RPMI7951 (cell line): ENCODE measurements at places on chromosomes 12 and 14. TPM values are rescaled to one million over a fixed set of nuclear protein-coding genes. Genes with fewer than 3 reads are reported as not detected.

GRCh38 chr12:18323159-18323558 is 61.8 kb downstream of the PIK3C2G start:
- DNase-seq = peak; percentile 5

- DNase-seq = no peak
Observed at GRCh38 chr12:19885093-19885812, 446.0 kb downstream of the AEBP2 start.

- DNase-seq = peak; percentile 92
Observed at GRCh38 chr14:64503434-64504309, at the start of gene ZBTB25. Gene ZBTB25, minus strand, starts transcription at chr14:64503838. Its CDS starts 13,305 bp downstream, at chr14:64490533.

SLC7A7 gene
- total RNA-seq = 2.2 and 2.5 TPM in 2 replicates

DNA sequence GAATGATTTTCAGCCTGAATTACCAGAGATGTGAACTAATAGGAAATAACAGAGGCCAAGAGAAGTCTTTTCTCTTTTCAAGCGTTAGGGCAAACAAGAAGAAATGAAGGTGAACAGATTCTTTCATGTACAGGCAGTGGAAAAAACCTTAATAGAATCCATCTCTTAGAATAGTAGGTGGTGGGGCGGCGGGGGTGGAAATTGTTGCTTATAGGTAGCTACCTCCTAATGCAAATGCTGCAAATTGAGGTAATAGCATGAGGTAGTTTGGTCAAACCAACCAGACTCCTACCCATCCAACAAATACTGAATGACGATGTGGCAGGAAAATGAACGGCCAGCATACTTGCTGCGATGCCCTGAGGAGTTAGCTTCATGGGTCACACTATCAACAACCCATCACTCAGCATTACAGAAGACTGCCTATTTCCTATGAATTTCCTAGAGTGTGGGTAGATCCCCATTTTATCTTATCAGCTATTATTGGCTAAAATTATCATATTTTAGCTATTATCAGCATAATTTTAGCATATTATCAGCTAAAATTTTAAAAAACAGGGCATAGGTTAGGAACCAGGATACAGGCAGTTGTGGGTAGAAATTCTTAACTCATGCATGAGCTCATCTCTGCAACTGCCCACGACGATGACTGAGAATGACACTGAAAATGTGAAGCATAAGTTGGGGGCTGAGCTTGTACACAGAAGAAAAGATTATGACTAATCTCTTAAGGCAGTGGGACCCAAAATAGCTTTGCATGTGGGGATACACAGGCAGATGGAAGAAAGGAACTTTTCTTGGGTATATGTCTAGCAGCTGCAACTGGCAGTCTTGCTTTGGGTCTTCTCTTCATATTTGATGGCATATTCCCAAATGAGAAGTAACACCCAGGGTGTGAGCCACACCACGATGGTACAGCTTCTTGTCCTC is 68.7 kb downstream of the NIN start:
- DNase-seq = peak; percentile 74

GRCh38 chr14:93927800-93928145 is 629 bp downstream of the FAM181A start:
- DNase-seq = no peak

DNA sequence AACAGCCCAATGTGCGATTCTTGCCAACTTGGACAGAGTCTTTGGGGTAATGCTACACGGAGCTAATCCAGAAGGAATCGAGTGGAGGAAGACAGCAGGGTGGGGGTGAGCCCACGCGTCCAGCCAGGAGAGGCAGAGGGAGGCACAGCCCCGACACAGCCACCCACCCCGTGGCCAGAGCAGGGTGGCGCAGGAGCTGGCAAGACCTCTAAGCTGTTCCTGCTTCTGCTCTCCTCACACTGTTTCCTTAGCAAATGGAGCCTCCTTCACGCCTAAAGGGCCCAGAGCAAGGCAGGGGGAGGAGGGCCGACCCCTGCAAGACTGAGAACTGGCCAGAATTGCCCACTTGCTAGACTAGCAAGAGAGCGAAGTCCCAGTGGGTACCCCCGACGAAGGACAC is 91.5 kb downstream of the FBXL14 start:
- DNase-seq = no peak

CD4 gene
- 3.5 and 5.4 TPM in 2 replicates for total RNA-seq

GRCh38 chr12:46452776-46453175 is 80.2 kb upstream of the SLC38A2 start:
- DNase-seq = no peak

DNA sequence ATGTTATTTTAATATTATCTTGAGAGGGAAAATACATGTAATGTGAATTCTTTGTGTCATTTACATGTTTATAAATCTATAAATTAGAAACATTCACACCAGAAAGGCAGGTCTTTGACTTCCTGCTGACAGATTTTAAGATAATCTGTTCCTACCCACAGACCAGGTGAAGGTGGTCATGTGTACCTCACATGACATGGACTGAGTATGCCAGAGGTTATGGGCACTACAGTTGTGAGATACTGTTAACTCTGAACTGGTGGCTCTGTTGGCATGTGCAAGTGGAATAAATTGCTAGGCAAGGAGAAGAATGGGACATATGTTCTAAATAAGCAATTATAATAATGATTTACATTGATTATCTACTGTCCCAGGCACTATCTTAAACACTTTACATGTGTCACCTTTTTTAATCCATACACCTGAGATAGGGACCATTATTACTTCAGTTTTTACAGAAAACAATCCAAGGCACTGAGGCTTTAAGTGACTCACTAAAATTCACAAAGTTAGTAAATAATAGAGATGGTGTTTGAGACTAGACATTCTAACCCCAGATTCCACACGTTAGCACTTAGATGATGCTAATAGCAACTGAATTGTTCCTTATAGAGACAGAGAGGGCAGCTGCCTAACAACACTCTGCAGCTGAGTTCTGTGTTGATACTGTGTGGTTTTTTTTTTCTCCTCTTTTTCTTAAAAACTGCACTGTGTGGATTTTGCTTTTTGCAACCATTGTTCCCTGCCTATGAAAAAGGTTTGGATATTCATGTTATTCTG is 23.8 kb downstream of the SLC16A7 start:
- DNase-seq = no peak

- peak; percentile 45 for DNase-seq
Observed at GRCh38 chr14:61925043-61925442, 162.8 kb downstream of the SNAPC1 start.
